Muscle of arm (tissue), 14 donors: ENCODE measurements at places on chromosomes 6 and 20.

DNA sequence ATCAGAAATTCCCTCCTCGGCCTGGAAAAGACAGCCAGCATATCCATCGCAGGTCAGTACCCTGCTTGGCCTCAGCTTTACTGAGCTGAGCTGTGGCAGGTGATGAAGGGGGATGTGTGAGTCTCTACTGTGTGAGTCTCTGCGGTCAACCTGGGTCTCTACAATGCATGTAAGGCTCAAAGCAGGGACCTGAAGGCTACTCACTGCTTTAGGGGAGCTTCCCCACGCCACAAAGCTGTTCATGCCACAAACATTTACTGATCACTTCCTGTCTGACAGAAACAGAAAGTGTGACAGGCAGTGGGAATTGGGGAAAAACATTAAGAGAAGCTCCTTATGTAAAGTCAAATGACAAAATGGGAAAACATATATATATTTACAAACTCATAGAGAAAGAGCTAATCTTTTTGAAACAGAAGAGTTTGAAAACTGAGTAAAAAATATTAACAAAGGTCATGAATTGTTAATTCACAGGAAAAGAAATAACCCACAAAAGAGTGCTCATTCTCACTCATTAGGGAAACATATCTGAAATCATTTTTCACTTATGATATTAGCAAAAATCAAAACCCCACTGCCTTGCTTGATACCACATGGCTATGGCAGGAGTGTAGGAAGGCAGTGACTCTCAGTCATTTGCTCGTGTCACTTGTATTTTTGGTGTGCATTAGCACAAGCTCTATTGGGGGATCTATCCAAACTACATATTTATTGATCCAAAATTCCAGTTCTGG lies 5.8 kb downstream of the BTN3A3 start:
- DNase-seq, result no peak

DNA sequence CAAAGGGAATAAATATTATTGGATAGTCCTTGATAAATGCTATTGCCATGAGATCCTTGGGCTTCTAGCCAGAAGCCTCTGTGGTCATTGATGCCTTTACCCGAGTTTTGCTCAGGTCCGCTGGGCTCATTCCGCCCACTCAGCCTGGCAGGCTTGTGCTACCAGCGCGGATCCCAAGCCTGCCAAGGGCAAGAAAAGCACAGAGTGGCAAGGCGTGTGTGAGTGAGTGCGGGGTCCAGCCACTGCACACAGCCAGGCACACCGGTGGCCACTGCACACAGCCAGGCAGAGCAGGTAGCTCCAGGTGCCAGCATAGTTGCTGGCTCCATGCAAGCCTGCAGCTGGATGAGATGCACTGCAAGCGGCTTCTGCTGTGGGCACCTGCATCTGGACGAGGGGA lies 38.7 kb downstream of the STK38 start:
- no peak for DNase-seq

DNA sequence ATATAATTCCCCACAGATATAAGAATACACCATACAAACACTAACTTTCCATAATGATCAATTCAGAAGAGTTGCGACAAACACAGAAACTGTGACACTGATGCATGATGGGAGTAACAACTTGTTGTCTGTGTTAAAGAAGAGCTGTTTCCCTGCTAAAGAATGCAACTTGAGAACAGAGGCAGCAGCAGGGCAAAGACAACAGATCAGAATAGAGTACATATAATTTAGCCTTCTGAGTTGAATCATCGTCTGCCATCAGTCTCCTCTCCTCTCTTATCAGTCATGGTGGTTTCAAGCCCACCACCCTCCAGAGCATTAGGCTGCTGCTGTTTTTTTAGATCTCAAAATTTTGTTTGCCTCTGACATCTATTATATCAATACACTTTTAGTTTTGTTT lies 280.4 kb downstream of the UBE3D start:
- no peak for DNase-seq

DNA sequence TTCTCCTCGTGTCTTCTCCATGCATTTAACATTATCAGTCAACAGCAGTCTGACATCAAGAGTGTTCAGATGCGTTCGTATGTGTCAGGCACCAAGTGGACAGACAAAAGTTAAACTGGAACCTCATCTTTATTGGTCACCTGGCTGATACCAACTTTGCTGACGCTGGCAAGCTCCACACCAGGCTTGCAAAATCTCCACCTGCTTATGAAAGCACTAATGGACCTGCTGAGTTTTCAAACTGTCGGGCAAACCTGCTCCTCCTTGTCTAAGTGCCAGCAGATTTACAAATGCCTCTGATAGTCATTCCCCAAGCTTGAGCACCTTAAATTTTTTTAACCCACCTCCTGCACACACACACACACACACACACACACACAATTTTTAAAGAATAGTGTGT lies 27.9 kb upstream of the DSP start:
- DNase-seq, result no peak

DNA sequence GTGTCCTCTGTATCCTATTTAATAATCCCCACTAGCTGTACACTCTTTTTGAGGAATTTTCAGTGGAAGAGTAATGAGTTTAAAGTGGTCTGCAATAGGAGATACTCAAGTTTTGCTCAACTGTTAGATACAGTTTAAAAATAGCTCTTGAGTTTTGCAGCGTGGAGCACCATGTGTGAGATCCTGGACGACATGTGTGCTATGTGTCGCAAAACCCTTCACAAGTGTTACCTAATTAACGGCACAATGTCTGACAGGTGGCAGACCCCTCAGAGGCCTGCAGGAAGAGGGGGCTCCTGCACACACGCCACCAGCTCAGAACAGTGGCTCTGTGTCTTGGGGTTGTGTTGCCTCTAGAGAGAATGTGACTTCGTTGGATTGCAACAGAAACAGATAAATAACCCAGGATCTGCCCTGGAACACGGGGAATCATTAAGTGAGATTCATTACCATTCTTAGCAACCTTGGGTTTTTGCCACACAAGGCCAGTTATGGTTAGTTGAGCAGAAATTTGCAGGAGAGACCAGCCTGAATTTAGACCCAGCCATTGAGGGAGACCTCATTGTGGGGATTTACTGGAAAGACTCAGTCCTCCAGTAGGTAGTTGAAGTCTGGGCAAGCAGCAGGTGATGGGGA lies 73.8 kb downstream of the SASH1 start:
- no peak for DNase-seq

- no peak for DNase-seq
These were observed 7.3 kb upstream of the ARHGAP18 start for GRCh38 chr6:129717277-129717676.

DNA sequence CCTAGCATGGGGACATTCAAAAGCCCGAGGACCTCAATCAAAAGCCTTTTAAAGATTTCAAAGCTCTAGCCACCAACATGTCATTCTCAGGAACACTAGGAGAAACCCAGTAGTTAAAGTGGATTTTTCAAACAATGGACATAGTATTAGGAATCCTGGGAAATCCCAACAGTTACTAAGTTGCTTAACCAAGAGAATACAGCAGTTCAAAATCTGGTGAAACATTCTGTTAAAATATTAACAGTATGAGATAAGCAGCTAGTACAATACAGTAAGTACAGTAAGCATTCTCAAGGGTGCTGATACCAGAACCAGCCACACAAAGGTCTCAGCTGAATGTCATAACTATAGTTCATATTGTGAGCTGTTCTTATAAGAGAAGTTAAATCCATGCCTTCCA lies 68.6 kb downstream of the CDK19 start:
- DNase-seq, result no peak

- DNase-seq, result no peak
These were observed 25.3 kb upstream of the RIPOR2 start for GRCh38 chr6:24960991-24961475.

- no peak for DNase-seq
These were observed 964 bp downstream of the RPL10A start for GRCh38 chr6:35468980-35469750.

DNA sequence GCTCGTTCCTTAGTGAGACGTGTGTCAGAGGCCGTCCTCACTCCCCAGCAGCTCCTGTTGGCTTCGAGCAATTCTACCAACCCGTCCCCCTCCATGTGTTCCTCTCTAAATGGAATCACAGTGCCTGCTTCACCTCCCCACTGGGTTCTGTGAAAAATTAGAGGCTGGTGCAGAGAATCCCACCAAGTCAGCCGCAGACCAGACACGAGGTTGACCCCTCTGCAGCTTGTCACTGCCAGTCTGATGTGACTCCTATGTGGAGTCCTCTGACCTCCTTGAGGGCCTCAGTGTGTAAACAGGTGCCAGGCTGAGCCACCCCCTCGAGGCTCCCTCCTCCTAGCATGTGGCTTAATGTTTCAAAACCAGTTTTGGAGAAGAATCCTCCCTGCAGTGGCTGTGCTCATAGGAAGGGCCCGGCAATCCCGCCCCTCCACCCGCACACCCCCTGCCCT lies 12.6 kb upstream of the IRF4 start:
- DNase-seq, result no peak

- DNase-seq, result no peak
These were observed 826.2 kb upstream of the FLRT3 start for GRCh38 chr20:15163632-15164031.

DNA sequence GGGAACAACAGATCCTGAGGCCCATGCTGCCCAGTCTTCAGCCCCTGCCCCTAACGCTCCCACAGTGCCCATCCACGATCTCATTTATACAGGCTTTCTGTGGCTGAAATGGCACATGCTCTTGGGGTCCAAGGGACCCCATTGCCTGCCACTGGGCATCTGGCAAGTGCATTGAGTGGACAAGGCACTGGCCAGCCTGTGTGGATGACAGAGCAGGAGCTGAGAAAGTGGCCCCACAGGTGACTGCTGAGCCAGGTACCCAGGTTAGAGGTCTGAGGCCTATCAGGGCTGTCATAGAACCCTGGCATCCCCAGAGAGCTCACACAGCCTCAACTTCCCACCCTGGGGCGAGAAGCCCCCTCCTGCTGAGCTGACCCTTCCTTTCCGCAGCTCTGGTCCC lies 86.0 kb upstream of the NXT1 start:
- DNase-seq, result no peak

GRCh38 chr20:38833857-38834164 lies 28.3 kb downstream of the PPP1R16B start:
- DNase-seq, result no peak

- no peak for DNase-seq
These were observed 26.2 kb downstream of the PHACTR3 start for GRCh38 chr20:59630526-59630925.

- DNase-seq, result no peak
These were observed 14.7 kb downstream of the IPCEF1 start for GRCh38 chr6:154341871-154342270.

- DNase-seq, result no peak
These were observed 18.5 kb downstream of the RNF144B start for GRCh38 chr6:18405477-18406293.

DNA sequence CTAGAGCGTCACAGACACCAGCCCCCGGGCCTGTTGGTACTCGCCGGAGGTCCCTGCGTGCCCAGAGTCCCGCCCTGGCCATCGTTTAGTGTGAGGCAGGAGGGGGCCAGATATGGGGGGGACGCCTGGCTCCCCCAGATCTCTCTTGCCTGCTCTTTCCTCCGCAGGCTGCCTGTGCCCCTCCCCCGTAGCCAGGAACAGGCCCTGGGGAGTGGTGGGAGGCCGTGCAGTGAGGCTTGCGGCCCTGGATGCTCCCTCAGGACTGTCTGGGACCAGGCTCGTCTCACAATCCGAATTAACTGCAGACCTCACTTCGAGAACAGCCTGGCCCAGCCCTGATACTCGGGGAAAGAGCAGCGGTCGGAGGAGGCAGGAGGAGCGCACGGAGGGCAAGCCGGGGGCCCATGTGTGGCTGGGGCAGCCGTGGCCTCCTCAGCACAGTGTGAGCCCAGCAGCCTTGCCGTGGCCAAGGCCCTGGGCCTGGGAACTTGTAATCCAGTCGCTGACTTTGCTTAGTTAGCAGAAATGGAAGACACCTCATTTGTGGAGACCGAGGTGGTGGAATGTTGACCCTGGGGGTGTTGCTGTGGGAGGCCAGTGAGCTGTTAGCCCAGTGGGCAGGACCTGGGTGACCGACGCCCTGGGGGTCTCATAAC lies 28.7 kb downstream of the FRMD1 start:
- no peak for DNase-seq

DNA sequence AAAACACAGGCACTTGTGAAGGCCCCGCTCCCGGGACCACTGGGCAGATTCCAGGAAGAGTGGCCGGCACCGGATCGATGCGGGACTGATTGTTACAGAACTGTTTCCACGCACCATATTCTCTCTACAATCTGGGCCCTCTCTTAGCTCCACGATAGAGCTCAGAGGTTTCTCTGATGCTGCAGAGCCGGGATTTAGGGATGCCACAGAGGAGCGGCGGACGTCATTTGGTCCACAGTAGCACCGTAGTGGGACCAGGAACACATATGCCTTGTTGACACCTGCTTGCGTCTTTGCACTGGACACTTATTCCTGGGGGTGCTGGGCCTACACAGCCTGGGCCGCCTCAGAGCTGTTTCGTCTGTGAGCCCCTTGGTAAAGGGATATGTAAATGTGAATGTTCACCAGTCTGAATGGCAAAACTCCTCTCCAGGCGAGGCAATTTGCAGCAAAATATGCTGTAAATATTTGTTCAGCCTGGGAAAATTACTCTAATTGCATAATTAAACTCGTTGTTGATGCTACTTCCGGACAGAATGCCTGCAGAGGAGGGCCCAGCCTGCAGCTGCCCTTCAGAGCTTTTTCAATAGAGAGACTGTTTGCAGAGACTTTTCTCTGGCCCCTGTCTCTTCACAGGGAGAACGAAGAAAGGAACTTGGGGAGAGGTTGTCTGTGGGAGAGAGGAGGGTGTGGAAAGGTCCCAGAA lies 9.4 kb downstream of the PCK1 start:
- no peak for DNase-seq

DNA sequence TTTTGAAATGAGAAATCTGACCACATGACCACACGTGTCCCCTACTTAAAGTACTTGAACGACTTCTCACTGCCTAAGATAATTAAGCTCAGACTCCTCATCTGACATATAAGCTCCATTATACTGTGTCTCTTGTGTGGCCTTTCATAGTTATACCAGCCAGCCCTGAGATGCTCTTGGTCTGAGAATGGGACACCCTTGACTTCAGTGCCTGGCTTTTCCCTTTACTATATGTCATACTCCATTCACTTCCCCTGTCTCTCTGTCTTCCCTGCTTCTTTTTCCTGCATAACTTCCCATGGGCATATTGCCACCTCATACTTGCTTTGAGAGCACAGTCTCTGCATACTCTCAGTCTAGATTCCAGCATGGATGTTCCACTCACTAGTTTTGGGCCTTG lies 53.4 kb upstream of the TINAG start:
- DNase-seq, result no peak

- no peak for DNase-seq
These were observed 28.6 kb upstream of the OLIG3 start for GRCh38 chr6:137522831-137523230.
